Fibroblast of skin of left biceps (primary cell): ENCODE measurements at places on chromosomes 7 and 10.

- DNase-seq: no peak
Measured at GRCh38 chr10:127911218-127911866, 4.4 kb downstream of the PTPRE start.

GRCh38 chr10:99540657-99541531 is 8.2 kb downstream of the NKX2-3 start:
- no peak for DNase-seq

- DNase-seq: no peak
Measured at GRCh38 chr7:15503603-15504290, 58.1 kb downstream of the AGMO start.

DNA sequence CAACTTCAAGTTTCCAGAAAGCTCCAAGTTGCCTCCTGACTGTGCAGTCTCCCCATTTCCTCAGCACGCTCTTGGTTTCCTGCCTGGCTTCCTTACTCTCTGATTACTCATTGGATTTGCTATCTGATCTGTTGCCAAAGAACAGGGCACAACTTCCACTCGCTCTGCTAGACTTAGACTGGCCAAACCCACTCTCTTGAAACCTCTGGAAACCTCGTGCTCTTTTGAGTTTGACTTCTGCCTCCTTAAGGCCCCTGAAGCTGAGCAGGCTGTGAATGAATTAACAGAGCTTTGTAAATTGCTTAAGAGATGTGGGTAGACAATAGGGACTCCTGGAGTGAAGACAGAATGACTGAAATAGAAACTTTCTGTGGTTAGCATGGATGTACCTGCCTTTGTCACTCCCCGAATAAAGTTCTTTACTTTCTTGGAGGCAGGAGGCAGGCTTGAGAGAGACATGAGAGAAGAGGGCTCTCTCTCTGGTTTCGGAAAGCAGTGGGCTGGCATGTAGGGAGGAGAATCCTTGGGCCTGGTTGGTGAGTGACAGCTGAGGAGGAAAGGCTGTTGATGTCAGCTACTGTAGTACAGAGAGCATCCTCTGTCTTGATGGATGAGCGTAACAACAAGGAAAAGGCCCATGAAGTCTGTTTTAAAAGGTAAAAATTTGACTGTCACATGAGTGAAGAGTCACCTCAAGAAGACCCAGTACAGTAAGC is 70.8 kb downstream of the CHN2 start:
- no peak for DNase-seq

GRCh38 chr10:112092519-112092918 is 91.0 kb downstream of the GPAM start:
- no peak for DNase-seq

- no peak for DNase-seq
Measured at GRCh38 chr7:29228289-29229011, 33.9 kb downstream of the CHN2 start.

- no peak for DNase-seq
Measured at GRCh38 chr10:122659126-122659525, 40.5 kb downstream of the C10orf120 start.

DNA sequence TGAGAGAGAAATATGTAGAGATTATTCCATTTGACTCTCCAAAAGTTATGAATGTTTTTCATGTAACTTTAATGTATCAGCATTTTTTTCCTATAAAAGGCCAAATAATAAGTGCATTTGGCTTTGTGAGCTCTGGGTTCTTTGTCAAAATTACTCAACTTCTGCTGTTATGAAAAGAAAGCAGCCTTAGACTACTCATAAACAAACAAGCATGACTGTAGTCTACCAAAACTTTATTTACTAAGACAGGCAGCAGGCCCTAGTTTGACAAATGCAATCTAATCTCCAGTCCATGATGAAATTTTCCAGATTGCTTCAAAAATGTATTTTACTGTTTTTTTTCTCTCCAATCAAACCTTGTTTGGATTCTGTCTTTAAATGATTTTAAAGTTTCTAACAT is 46.3 kb downstream of the MRPL32 start:
- no peak for DNase-seq

DNA sequence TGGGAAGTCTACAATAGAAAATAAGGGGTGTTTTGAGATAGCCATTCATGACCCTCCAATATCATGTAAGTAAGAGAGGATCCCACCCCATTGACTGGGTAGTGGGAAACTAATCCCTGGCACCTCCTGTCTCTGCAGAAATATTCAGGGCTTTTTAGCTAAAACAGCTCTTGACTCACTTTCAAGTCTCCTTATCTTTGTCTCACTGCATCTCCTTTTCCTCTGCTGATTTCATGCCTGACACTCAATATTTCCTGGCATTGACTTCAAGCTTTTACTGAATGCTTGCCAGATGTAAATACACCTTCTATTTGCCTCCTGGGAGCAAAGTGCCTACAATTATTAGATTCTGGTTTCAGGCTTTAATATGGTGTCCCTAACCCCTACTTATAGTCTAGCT is 57.1 kb downstream of the CHRM2 start:
- no peak for DNase-seq

- no peak for DNase-seq
Measured at GRCh38 chr7:20240080-20240926, 23.1 kb upstream of the MACC1 start.

DNA sequence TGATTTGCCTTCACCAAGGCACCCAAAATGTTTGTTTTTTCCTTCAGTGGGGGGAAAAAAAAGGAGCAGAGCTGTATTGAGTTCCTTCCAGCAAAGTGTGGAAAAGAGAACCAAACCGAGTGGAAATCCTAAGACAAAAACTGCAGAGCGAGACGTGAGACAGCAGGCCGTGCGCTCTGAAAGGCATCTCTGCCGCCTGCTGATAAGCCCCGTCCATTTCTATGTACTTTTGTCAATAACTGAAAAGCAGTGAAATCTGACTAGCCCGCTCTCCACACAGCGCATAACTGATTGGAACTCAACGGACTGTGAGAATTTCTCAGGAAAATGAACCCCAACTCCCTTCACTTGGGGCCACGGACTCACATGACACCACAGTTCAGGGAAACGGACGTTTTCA is 83.2 kb downstream of the COBL start:
- DNase-seq: no peak

- no peak for DNase-seq
Measured at GRCh38 chr10:103470761-103471653, 8.0 kb downstream of the CALHM3 start.
